ENCODE measurements at places on chromosomes 3 and 15.
A peak's percentile ranks its signal among the peaks of the same experiment; 100 is the strongest.

DNA sequence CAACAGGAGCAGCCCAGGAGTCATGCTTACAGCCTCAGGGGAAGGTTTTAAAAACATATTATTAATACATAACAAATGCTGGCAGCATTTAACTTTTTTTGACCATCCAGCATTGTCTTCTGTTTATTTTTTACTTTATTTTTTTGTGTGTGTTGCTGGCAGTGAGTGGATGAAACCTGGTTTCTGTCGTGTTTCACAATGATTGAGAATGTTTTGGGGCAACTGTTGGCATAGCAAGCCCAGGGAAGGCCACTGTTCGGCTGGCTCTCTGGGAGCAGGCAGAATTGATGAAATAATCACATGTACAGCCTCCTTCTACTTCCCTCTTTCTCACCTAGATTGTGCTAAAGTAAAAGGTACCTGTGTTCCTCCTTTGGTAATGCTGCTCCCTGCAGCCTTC is 190.2 kb downstream of the NR1D2 start:
- peak; percentile 48 for DNase-seq

GRCh38 chr3:187932530-187932929 is 187.3 kb upstream of the BCL6 start:
- no peak for DNase-seq

GRCh38 chr3:190120269-190121060 is at the start of gene P3H2:
P3H2 (minus strand) TSS chr3:190120897; CDS start chr3:190120731, 166 bp downstream.
- peak; percentile 92 for DNase-seq

GRCh38 chr3:32850226-32850625 is 32.4 kb downstream of the TRIM71 start:
- DNase-seq: no peak

DNA sequence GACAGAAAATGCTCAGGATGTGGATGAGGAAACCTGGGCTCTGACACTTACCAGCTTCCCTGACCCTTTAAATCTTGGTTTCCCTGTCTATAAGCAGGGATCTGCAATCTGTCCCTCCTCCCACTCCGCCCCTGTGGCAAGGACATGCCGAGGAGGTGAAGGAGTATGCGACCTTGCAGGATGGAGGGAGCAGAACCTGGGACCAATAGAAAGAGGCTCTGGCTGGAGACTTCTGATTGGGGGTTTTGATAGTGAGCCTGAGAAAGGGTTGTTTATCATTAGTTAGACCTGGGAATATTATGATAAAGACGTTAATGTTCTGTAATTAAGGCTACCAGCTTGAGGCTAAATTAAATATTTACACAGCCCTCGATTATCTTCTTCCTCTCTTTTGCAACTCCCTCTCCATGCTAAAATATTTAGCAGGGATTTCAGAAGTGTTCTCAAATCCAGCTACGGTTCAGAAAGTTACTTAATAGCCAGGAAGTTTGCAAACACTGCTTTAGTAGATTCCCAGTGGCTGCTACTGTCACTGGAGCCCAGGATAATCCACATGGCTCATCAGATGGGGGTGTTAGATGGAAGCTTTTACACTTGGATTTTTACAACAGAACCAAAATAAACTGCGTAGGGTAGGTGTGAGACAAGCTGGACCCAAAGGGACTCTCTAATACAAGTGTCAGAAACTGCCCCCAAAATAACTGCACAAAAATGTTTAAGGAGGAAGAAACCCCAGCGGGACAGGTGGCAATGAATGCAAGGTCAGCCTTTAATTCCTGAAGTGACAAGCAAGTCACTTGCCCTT is 9.2 kb upstream of the PAQR5 start:
- DNase-seq: no peak

DNA sequence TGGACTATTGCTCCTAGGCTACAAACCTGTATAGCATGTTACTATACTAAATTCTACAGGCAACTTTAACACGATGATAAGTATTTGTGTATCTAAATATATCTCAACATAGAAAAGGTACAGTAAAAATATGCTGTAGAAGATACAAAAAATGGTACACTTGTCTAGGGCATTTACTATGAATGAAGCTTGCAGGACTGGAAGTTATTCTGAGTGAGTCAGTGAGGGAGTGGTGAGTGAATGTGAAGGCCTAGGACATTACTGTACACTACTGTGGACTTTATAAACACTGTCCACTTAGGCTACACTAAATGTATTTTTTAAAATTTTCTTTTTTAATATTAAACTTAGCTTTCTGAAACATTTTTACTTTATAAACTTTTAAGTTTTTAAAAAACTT is 140.5 kb upstream of the SGO1 start:
- DNase-seq: no peak
